T-helper 2 cell treated with Interferon-gamma antibody and Interleukin-4, amounts not matched to agents 100 ng/mL and 5 ng/mL, for 36 hours (primary cell): ENCODE measurements at places on chromosomes 7 and 10. TPM values are rescaled to one million over a fixed set of nuclear protein-coding genes. Genes with fewer than 3 reads are reported as not detected.

Gene SLC16A12
- total RNA-seq = 0.02 TPM in 1 of 2 replicates, not detected in the other

Gene C10orf53
- not detected in 2 replicates for total RNA-seq

Gene PNLIPRP1
- not detected in 2 replicates for total RNA-seq

Gene ZNF518A
- total RNA-seq = 23.3 and 26.1 TPM in 2 replicates

Gene RET
- total RNA-seq = 0.18 and 0.30 TPM in 2 replicates
